ENCODE measurements at places on chromosomes 1 and 21.

- no peak for DNase-seq
These were observed 13.3 kb upstream of the TBX15 start for GRCh38 chr1:119001181-119002027.

GRCh38 chr1:90973897-90974798, 47.7 kb downstream of the ZNF644 start:
- no peak for DNase-seq

DNA sequence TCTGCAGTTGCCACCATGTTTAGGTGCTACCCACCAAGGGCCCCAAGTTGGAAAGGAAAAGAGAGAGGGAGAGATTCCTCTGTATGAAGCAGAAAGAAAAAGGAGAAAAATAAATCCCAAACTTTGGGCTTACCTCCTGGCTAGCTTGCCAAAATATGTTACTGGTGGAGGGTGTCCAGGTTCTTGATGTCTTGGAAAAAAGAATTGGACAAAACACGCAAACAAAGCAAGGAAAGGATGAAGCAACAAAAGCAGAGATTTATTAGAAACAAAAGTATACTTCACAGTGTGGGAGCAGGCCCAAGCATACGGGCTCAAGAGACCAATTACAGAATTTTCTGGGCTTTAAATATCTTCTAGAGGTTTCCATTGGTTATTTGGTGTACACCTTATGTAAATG, 204.5 kb upstream of the LRRC7 start:
- no peak for DNase-seq

GRCh38 chr1:87250336-87250735, 78.3 kb upstream of the LMO4 start:
- DNase-seq = no peak

DNA sequence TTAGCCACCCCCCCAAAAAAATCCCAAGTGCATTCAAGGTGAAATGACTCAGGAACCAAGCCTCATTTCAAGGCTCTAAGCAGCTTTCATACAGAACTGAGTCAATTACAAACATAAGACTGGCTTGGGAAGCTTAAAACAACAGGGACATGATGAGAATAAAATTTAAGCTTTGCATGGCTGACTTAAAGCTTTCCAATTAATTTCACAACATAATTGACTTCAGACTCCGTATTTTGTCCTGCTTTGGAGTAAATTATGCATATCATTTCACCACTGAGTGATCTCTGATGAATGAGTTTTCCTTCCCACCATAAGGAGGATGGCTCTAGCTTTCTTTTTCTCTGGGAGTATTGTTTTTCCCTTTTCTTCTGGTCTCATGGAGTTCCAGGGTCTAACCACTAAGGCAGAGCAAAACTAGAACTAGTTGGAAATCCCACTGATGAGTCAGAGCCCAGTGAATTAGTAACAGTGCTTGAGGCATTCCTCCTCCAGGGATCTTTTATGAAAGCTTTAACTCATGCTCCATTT, 72.8 kb downstream of the XCL2 start:
- DNase-seq = no peak

DNA sequence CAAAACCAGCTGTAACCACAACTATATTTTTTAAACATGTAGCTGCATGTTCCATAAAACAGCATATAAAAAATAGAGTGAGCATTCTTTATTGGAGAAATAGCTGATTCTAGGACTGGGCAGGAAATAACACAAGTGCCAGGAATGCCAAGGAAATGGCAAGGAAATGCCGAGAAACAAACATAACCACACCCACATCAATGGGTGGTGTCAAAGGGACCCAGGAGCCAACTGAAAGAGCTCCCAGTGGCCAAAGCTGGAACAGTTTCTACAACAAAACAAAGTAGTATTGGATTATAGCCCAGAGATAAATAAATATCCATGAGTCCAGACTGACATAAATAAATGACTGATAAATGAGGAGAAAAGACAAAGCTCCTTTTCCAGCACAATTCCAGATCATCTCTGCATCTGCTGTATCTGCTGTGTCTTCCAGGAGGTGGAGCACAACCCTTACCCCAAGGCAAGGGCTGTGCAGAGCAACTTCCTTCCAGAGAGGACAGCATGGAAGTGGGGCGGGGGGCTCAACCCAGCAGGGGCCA, 28.1 kb downstream of the ADARB1 start:
- DNase-seq = no peak

GRCh38 chr1:211326528-211327345, at the start of gene TRAF5:
TRAF5 (plus strand) TSS chr1:211326833; CDS start chr1:211353240, 26,407 bp downstream.
- DNase-seq = peak; percentile 81

DNA sequence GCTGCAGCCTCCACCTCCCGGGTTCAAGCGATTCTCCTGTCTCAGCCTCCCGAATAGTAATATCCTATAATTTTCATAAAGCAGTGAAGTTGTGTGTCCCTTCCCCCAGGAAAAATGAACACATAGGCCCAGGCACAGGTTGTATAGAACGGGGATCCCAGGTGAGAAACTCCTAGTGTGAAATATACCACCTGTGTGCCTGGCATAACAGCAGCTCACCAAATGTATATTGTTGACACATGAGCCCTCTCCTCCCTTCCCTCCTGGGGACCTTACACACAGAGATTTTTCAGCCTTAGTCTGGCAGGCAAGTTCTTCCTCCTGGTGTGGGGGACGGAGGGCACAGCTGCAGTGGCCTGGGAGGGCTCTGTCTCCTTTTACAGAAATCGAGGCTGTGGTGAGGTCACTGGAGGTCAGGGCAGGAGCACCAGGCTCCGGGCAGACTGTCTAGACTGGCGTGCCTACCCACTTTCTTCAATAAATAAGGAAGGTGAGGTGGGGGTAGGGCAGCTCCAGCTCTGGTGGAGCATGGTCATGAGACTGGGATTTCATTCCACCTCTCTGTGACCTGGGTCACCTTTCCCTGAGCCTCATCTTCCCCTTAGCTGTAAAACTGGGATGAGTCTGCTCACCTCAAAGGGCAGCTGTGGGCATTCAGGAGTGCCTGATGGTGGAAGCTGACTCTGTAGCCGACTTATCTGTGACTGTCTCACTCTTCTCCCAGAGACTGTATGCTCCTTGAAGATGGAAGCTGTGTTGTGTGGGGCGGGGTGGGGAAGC, 14.3 kb downstream of the RCC1 start:
- DNase-seq = no peak

- no peak for DNase-seq
These were observed 29.2 kb upstream of the PGBD5 start for GRCh38 chr1:230455291-230455690.

- no peak for DNase-seq
These were observed 186.9 kb downstream of the RRAGC start for GRCh38 chr1:38672692-38673091.

GRCh38 chr1:112939810-112940209, 16.2 kb downstream of the SLC16A1 start:
- no peak for DNase-seq

- no peak for DNase-seq
These were observed 1.2 kb downstream of the GTF2B start for GRCh38 chr1:88890131-88890530.

DNA sequence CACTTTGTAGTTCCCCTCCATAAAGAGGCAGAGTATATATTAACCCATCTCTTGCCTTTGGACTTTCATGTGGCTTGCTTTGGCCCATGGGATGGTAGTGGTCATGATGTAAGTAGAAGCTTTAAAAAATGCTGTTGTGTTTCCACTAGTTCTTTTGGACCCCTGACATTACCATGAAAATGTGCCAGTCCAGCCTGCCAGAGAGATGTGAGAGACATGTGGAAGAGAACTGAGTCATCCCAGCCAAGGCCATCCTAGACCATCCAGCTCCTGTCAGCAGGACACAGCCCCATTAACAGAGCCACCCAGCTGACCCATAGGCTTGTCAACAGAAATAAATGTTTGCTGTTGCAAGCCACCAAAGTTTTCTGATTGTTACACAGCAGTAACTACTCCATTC, 3.9 kb upstream of the CD101 start:
- DNase-seq = no peak

DNA sequence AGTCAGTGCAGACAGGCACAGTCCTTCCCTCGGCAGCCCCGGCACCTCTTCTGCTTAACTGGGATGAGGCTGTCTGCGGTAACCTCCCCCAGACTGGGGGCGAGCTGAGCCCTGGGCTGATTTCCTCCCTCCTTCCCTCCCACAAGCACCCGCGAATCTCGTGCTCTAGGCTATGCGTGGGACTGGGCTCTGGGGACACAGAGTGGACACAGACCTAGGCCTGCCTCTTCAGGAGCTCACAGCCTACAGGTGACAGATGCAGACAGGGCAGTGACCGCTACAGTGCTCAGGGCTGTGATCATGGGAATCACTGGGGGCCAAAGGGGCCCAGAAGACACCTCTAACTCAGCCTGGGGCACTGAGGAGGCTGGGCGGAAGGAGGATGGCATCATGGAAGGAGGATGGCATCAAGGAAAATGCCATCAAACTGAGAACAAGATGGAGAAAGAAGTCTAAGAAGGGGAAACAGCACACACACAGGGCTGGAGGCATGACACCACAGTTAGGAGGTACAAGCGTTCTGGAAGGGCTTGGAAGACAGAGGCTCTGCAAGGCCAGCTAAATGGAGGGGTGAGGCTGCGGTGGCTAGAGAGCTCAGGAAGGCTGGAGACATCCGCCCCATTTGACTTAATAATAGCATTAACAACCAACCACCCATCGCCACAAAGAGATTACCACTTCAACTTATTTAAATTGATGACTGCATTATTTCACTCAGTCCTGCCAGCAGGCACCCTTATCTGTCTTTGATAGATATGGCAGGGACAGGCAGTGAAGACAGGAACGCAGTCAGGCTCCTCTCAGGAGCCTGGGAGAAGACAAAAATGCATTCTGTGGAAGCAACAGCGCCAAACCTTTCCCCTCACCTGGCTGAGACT, 4.2 kb downstream of the TTC39A start:
- no peak for DNase-seq

DNA sequence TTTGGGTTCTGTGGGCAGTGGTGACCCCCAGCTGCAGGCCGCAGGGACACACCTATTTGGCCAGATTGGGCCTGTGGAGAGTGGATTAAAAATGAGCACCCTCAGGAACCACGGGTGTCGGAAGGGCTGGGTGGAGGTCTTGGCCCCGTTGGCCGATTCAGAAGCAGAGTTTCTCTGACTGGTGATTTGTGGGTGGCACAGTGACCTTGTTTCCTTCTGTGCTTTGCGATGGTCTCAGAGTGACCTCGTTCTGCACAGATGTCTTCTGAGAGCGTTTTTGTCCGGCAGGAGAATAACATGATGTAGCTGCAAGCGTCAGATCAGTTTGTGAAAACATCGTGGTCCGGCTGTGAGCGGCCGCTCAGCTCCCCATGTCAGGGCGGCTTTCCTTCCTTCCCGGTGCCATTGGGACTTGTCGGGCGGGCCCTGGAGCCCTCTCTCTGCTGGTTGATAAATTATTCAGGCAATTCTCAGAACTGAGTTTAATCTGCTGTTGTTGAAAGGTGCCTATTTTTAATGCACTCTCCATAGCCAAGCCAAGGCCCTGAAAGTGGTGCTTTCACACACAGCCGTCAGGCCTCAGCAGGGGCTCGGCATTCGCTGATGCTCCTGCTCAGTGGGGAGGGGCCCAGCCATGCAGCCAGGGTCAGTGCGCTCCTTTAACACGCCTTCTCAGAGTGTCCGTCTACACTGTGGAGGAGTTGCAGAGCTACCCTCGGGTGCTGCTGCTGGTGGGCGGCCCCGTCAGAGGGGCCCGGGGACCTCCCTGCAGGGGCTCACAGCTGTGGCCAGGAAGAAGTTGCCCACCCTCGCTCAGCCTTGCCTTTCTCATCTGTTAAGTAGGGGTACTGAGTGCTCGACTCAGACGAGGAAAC, 26.8 kb downstream of the TRPM2 start:
- peak; percentile 57 for DNase-seq

GRCh38 chr1:233109096-233109495, 158.7 kb downstream of the NTPCR start:
- DNase-seq = no peak

- DNase-seq = no peak
These were observed 137.1 kb downstream of the AKT3 start for GRCh38 chr1:243712941-243713340.

DNA sequence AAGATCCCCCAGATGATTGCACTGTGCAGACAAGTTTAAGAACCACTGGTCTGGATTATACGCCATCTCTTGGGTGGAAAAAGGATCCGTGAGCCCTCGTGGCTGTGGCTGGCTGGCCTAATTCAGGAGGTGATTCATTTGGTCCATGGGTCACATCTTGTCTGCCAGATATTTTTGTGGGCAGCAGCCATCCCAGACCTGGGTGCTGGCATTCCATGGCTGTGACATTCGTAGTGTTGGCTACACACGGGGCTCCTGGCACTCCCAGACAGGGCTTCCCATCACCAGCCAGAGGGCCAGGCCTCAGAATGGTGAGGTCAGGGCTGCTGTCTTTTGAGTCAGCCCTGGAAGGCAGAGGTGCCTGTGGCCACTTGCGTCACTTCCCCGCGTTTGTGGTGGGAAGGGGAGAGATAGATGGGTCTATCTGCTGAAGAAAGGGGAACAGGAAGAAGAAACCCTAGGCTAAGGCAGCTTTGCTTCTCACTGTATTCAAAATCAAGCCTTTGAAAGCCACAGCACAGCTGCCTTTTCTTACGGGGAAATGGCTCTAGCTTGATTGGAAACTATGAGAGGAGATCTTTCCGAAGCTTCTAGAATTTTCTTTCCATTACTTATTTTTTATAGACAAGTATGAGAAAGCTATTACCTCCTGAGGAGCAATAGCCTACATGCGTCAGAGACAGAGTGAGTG, 32.4 kb downstream of the EIF2D start:
- DNase-seq = peak; percentile 91

DNA sequence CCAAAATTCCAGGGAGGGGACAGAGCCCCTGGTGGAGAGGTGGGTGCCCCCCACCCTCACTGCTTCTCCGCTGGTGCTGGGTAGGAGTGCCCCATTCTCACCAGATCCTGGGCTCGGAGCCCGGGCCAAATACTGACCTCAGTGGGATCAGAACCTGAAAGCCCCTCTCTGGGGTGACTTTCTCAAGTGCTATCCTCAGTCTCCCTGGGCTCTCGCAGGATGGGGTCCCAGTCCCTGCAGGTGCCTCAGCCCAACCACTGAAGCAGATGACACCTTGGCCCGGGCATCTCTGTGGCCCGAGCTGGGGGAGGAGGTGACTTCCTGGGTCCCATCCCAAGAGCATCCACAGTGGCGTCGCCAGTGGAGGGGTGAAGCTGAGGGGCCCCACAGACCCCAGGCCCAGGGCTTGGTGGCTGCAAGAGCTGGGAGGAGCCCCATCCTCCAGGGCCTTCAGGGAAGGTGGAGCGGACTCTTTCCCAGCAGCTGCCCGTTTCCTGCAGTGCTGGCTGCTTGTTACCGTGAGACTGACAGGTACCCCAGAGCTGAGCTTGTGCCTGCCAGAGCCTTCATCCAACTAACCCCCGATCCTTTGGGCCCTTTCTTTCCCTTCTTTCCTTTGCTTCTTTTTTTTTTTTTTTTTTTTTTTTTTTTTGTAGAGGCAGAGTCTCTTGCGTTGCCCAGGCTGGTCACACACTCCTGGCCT, 3.9 kb upstream of the FNDC10 start:
- peak; percentile 62 for DNase-seq

DNA sequence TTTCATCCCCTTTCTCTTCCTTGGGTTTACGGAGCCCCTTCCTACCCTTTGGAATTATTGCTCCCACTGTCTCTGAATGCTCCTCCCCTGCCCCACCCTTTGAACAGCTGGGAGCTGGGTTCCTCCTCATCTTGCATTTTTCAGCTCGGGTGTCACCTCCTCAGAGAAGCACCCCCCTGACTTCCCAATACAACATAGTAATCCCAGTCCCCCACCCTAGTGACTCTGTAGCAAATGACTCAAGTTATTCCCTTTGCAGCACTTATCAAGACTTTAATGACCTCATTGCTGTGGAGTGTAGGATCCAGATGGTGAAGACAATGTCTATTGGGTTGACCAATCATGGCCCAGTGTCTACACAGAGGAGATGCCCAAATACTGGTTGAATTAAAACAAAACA, 8.9 kb upstream of the VWA5B1 start:
- no peak for DNase-seq
